Esophagus squamous epithelium (tissue), 5 donors: ENCODE measurements at places on chromosomes 13 and 19.

DNA sequence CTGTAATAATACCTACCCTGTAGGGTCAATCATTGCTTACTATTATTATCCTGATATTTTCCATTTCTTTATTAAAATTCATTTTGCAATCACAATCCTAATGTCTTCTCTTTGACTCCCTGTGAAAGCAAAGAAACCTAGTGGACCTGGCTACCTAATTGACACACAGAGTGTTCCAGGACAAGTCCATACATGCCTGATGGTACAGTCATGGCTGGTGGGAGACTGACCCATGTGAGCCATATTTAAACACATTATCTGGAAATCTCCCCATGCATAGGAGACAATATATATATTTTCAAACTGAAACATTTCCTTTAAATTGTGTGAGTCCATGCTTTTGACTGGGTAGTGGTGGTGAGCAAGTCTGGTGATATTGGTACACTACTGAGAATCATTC is 230.6 kb upstream of the DACH1 start:
- H3K27me3 ChIP-seq, result no peaks in the 10 kb centered on the region
- no peaks in the 10 kb centered on the region for H3K36me3 ChIP-seq
- no peak overlapping the region for H3K27ac ChIP-seq
- H3K4me3 ChIP-seq, result no peak overlapping the region

- no peaks in the 10 kb centered on the region for H3K27me3 ChIP-seq
- H3K4me1 ChIP-seq, result peaks cover 73% of the 10 kb centered on the region
- H3K27ac ChIP-seq, result no peak overlapping the region
Observed at GRCh38 chr19:35645680-35646511, 2.2 kb upstream of the COX6B1 start.

DNA sequence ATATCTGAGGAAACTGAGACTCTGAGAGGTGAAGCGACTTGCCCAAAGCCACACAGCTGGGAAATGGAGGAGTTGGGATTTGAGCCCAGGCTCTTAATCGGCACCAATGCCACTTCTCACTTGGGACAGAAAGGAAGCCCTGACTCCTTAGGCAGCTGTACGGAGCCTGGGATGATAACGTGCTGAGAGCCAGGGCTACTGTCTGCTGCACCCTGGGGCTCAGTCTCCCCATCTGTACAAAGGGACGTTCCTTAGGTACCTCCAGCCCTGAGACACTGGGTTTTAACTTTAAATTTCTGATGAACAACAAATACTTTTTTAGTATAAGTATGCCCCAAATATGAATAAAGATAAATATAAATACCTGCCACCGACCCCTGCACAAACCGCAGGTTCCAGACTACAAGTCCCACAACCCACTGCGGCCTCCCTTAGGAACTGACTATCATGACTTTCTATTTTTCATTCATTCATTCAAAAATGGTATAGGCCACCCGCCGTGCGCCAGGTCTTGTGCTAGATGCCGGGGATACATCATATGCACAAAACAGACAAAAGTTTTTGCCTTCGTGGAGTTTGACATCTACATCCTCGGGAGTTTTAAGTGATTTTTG is 776 bp upstream of the NCLN start:
- H3K4me1 ChIP-seq, result peaks cover 47% of the 10 kb centered on the region
- peak; percentile 60 for DNase-seq
- H3K36me3 ChIP-seq, result no peaks in the 10 kb centered on the region
- H3K4me3 ChIP-seq, result peak overlapping the region; percentile 59

DNA sequence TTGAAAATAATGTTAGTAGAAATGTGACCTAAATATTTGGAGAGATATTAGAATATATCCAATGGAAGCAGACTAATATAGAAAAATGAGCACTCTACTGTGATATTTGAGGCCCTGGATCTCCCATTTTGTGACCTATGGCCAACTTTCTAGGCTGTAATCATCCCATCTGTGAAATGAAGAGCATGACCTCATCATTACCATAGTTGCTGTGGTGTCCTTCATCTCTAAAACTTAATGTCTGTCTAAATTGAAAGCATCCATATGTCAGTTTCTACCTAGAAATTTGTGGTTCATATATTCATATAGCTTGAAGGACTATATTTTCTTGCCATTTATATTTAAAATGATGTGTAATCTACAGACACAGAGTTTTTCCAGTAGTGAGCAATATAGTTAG is 41.6 kb downstream of the PAN3 start:
- no peak for DNase-seq
- H3K27me3 ChIP-seq, result no peaks in the 10 kb centered on the region
- H3K27ac ChIP-seq, result no peak overlapping the region
- no peaks in the 10 kb centered on the region for H3K4me1 ChIP-seq
- no peak overlapping the region for H3K4me3 ChIP-seq

DNA sequence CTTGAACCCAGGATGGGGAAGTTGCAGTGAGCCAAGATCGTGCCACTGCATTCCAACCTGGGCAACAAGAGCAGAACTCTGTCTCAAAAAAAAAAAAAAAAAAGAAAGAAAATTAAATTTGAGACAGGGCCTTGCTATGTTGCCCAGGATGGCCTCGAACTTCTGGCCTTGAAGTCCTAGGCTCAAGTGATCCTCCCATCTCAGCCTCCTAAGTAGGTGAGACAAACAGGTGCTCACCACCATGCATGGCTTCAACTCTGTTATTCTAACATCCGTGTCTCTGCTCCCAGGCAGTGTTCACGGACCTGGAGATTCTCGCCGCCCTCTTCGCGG is 40.3 kb downstream of the PDE4A start:
- H3K27ac ChIP-seq, result no peak overlapping the region
- no peaks in the 10 kb centered on the region for H3K36me3 ChIP-seq
- no peaks in the 10 kb centered on the region for H3K27me3 ChIP-seq
- no peak overlapping the region for H3K4me3 ChIP-seq
- H3K4me1 ChIP-seq, result no peaks in the 10 kb centered on the region

GRCh38 chr19:5118026-5118425 is 149.1 kb downstream of the KDM4B start:
- DNase-seq, result no peak
- no peak overlapping the region for H3K27ac ChIP-seq
- H3K4me3 ChIP-seq, result no peak overlapping the region

DNA sequence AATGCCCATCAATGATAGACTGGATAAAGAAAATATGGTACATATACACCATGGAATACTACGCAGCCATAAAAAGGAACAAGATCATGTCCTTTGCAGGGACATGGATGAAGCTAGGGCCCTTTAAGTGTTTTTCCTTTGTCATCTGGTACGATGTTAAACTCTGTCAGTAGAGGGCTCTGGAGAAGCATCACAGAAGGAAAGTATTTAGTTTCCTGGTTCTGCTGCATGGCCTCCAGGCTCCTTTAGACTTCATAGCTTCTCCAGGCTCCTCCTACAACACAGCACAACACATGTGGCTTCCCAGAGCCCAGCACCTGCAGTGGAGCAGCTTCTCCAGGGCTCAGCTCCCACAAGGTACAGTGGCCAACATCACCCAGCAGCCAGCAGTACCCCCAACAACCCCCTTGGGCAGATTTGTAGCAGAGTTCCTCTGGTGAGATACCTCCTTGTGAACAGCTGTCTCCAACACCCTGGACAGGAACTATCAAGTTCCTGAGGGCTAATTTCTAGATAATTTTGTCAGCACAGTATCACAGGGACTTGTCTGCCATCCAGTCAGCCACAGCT is 63.4 kb downstream of the KCTD12 start:
- no peak overlapping the region for H3K4me3 ChIP-seq
- H3K27ac ChIP-seq, result no peak overlapping the region
- H3K27me3 ChIP-seq, result no peaks in the 10 kb centered on the region
- DNase-seq, result no peak

GRCh38 chr13:74115133-74115532 is 19.1 kb downstream of the KLF12 start:
- no peak overlapping the region for H3K27ac ChIP-seq
- H3K4me1 ChIP-seq, result no peaks in the 10 kb centered on the region
- DNase-seq, result no peak
- no peaks in the 10 kb centered on the region for H3K27me3 ChIP-seq

DNA sequence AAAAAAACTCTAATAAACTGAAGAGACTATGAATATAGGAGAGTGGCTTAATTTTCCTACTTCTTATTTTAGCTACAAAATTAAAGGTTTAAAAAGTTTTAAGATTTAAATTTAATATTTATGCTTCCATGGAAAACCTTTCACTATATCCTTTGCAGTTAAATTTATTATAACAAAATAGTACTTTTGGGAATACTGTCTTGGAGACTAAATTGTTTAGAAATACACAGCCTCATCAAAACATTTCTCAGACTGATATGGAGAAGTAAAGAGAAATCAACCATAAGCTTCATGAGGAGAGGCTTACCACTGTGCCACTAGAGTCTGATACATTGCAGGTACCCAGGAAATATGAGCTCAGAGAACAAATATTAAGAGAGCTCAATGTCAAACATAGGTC is 436.5 kb downstream of the KCTD12 start:
- no peaks in the 10 kb centered on the region for H3K36me3 ChIP-seq
- no peak overlapping the region for H3K27ac ChIP-seq
- DNase-seq, result no peak
- H3K4me3 ChIP-seq, result no peak overlapping the region
- no peaks in the 10 kb centered on the region for H3K4me1 ChIP-seq
- H3K27me3 ChIP-seq, result no peaks in the 10 kb centered on the region

- H3K36me3 ChIP-seq, result peaks cover 88% of the 10 kb centered on the region
- H3K4me1 ChIP-seq, result no peaks in the 10 kb centered on the region
- DNase-seq, result no peak
- H3K27me3 ChIP-seq, result no peaks in the 10 kb centered on the region
- H3K27ac ChIP-seq, result no peak overlapping the region
- no peak overlapping the region for H3K4me3 ChIP-seq
Observed at GRCh38 chr13:24459726-24460125, 52.9 kb downstream of the PARP4 start.

GRCh38 chr19:47296036-47296435 is 13.6 kb upstream of the C5AR1 start:
- H3K27me3 ChIP-seq, result no peaks in the 10 kb centered on the region
- H3K27ac ChIP-seq, result no peak overlapping the region
- no peaks in the 10 kb centered on the region for H3K36me3 ChIP-seq
- no peak overlapping the region for H3K4me3 ChIP-seq
- H3K4me1 ChIP-seq, result peaks cover 5% of the 10 kb centered on the region

GRCh38 chr13:53054569-53054968 is 26.0 kb downstream of the OLFM4 start:
- no peaks in the 10 kb centered on the region for H3K27me3 ChIP-seq
- H3K27ac ChIP-seq, result no peak overlapping the region
- H3K36me3 ChIP-seq, result no peaks in the 10 kb centered on the region
- no peak overlapping the region for H3K4me3 ChIP-seq

- peaks cover 31% of the 10 kb centered on the region for H3K4me1 ChIP-seq
- H3K4me3 ChIP-seq, result no peak overlapping the region
- H3K27me3 ChIP-seq, result peaks cover 21% of the 10 kb centered on the region
- DNase-seq, result no peak
- peaks cover 23% of the 10 kb centered on the region for H3K36me3 ChIP-seq
Observed at GRCh38 chr19:49887665-49888509, 8.8 kb downstream of the IL4I1 start.

GRCh38 chr19:38099966-38100365 is 124.1 kb downstream of the DPF1 start:
- H3K27ac ChIP-seq, result no peak overlapping the region
- H3K36me3 ChIP-seq, result peaks cover 70% of the 10 kb centered on the region
- no peaks in the 10 kb centered on the region for H3K4me1 ChIP-seq

DNA sequence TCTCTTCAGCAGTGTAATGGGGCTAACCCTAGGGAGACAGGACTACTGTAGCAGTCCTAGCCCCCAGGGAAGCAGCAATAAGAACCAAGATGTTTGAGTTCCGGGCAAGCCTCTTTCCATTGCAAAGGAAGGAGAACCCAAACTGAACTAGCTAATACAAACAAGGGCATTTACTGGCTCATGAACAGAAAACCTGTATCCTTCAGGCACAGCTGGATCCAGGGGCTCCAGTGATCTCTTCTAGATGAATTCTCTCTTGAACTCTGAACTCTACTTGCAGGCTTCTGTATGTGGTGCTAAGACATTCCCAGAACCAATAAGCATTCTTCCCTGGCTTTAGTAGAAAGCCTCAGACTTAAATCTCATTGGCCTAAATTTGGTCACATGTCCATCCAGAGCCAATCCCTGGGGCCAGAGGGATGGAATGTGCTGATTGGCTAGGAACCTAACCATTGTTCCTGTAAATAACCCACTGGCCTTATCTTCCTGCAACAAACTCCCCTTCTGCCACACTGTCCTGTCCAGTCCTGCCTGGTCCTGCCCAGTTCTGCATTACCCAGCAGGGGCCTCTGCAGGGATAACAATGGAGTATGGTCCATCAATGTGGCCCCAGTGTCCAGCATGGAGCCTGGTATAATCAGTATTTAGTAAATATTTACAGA is 3.9 kb upstream of the PODNL1 start:
- H3K27me3 ChIP-seq, result no peaks in the 10 kb centered on the region
- no peak overlapping the region for H3K4me3 ChIP-seq
- no peak for DNase-seq
- H3K4me1 ChIP-seq, result no peaks in the 10 kb centered on the region
- no peak overlapping the region for H3K27ac ChIP-seq

GRCh38 chr13:110726726-110727125 is 13.2 kb downstream of the ING1 start:
- H3K27me3 ChIP-seq, result no peaks in the 10 kb centered on the region
- no peak for DNase-seq
- no peak overlapping the region for H3K4me3 ChIP-seq
- no peak overlapping the region for H3K27ac ChIP-seq
- no peaks in the 10 kb centered on the region for H3K4me1 ChIP-seq
- no peaks in the 10 kb centered on the region for H3K36me3 ChIP-seq

DNA sequence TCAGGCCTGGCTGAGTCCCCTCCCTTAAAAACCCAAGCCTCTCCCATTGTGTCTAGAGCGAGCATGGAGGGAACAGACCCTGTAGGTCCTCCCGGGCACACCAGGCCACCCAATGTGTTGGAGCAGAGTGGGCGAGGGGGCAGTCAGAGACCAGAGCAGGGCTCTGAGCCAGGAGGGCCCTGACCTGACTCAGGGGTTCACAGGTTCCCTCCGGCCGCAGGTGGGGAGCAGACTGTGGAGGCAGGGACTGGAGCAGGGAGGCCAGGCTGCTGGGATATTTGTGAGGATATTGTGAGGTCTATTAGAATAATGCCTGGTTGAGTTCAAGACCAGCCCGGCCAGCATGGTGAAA is 1.6 kb upstream of the TYROBP start:
- peaks cover 17% of the 10 kb centered on the region for H3K4me1 ChIP-seq
- no peak for DNase-seq
- no peaks in the 10 kb centered on the region for H3K27me3 ChIP-seq
- H3K27ac ChIP-seq, result peak overlapping the region; percentile 41

- H3K4me3 ChIP-seq, result no peak overlapping the region
- no peaks in the 10 kb centered on the region for H3K36me3 ChIP-seq
- H3K27ac ChIP-seq, result no peak overlapping the region
- DNase-seq, result no peak
- H3K4me1 ChIP-seq, result peaks cover 5% of the 10 kb centered on the region
- H3K27me3 ChIP-seq, result no peaks in the 10 kb centered on the region
Observed at GRCh38 chr19:38597075-38597474, 20.7 kb downstream of the MAP4K1 start.

GRCh38 chr19:36574741-36575140 is 1.6 kb upstream of the ZNF529 start:
- no peak overlapping the region for H3K27ac ChIP-seq
- H3K36me3 ChIP-seq, result peaks cover 23% of the 10 kb centered on the region
- peak overlapping the region; percentile 94 for H3K4me3 ChIP-seq
- no peak for DNase-seq
- H3K27me3 ChIP-seq, result no peaks in the 10 kb centered on the region

- H3K27me3 ChIP-seq, result no peaks in the 10 kb centered on the region
- no peak overlapping the region for H3K27ac ChIP-seq
- no peak for DNase-seq
- H3K4me1 ChIP-seq, result peaks cover 6% of the 10 kb centered on the region
- H3K36me3 ChIP-seq, result no peaks in the 10 kb centered on the region
Observed at GRCh38 chr13:94305934-94306333, 173.5 kb downstream of the DCT start.

GRCh38 chr13:49403996-49404702 is 39.7 kb downstream of the CAB39L start:
- no peak for DNase-seq
- no peaks in the 10 kb centered on the region for H3K36me3 ChIP-seq
- H3K27me3 ChIP-seq, result no peaks in the 10 kb centered on the region
- no peak overlapping the region for H3K4me3 ChIP-seq
